Left ventricle myocardium inferior (tissue), 1 donor: ENCODE measurements at places on chromosomes 12 and 14.

DNA sequence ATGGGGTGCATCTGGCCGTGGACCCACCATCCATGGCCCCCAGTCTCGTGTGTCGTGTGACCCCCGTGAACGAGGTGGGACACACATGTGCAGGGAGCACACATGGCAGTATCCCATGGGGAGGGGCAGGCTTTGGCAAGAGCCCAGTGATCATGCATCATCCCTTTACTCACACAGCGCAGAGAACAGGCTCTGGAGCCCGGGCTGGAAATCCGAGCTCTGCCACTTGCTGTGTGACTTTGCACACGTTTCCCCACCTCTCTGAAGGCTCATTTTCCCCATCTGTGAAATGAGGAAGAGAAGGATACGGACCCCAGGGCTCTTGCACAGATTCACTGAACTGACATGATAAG is 119.9 kb downstream of the PHETA1 start:
- DNase-seq = no peak

DNA sequence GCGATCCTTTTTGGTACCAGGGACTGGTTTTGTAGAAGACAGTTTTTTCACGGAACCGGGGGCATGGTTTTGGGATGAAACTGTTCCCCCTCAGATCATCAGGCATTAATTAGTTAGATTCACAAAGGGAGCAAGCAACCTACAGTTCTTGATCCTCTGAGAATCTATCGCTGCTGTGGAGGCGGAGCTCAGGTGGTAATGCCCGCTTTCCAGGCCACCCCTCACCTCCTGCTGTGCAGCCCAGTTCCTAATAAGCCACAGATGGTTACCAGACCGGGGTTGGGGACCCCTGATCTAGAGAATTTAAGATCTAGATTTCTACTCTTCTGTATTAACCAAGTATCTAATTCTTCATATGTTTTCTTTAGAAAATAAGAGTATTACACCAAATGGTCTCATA is 4.8 kb downstream of the ARHGAP5 start:
- no peak for DNase-seq

DNA sequence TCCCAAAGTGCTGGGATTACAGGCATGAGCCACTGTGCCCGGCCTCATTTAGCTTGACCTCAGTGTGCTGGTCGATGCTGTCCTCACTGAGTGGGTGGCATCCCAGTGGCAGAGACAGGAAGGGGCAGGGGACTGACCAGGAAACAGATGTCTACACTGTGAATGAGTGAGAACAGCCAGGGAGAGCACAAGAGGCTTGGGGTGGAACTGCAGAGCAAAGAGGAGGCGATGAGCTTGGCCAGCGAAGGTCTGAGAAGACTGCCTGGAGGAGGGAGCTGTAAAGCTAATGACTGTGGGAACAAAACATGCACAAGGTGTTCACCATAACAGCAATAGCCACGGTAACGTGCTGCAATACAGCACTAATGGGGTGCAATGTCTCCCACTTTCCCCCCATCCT is 57.2 kb upstream of the BEGAIN start:
- DNase-seq = no peak

DNA sequence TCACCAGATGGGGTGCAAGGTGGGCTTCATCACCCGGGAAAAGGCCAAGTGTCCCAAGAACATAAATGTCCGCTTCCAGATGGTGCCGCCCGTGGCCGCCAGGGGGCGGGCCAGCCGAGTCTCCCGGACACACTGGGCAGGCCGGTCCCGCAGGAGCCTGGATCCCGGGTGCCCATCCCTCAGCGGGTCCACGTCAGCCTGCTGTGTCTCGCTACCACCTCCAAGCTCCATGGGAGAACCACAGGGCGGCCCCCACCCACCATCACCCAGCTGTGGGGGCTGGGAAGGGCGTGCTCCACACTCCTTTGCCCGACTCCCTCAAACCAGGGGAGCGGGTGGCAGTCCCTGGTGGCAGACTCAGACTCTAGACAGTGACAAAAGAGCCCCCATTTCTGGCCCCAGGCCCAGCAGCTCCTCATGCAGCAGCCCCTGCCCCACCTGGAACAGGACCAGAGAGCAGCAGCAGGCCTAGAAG is 22.0 kb upstream of the NUDT14 start:
- peak; percentile 73 for DNase-seq

DNA sequence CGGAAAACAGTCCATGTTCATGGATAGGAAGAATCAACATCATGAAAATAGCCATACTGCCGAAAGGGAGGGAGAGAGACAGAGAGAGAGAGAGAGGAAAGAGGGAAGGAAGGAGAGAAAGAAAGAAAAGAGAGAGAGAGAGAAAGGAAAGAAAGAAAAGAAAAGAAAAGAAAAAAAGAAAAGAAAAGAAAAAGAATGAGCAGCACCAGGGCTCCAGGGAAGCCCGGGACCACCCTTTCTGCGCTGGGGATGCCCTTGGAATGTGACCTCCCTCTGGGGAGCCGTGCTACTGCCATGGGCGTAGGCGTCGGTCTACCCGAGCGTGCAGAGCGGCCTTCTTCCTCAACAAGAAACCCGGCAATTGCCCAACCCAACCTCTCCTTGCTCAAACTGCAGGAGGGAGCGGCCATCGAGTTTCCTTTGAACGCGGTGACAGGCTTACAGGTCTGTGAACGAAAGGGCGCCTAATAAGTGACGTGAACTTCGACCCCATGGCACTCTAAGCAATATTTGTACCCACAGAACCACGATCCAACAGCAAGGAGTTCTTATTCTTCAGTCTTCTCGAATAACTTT is 16.9 kb downstream of the OR6S1 start:
- peak; percentile 46 for DNase-seq

DNA sequence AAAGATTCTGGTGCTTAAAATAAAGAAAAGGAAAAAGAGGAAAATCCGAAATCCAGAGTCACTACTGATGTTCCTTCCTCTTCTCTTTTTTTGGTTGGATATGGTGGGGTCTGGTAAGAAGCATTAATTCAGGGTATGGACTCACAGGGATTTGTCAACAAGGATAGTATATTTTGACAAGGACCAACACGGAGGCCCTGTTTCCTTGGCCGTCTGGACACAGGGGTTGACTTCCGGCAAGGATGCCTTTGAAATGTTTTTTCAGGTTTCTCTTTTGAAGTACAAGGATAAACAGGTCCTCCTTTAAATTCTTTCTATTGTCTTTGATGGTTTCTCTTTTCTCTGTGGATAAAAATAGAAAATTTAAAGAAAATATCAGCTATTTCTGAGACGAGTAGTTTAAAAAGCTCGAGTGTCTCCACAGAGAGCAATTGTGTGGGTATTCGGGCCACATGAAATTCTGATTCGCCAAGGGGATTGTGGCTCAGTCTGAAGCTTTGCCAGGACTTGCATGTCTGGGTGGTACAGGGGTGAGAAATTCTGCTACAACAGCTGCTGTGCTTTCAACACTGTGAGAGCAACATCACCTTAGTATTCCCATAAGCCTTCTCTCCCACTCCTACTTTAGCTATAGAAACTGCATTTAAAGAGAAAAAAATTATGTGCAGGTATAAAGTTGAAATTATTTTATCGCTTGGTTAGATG is 88.5 kb upstream of the CSRP2 start:
- DNase-seq = no peak

GRCh38 chr12:90922145-90922627 is 32.8 kb downstream of the CCER1 start:
- DNase-seq = no peak

DNA sequence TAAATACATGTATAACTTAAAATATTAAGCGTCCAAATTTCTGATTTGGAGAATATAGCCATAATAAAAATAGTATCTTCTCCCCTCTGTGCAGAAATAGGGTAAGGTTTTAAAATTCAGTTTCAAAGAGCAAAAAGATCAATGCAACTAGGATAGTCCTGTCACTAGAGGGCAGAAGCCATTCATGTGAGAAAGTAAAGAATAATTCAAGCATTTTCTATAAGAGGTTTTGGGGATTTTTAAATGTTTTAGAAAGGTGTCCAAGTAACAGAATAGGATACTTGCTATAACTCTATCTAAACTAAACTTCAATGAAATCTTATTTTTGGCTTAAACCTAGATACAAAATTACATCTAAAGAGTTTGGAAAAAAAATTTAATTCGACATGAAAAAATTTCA is 50.3 kb downstream of the ADAMTS20 start:
- no peak for DNase-seq

DNA sequence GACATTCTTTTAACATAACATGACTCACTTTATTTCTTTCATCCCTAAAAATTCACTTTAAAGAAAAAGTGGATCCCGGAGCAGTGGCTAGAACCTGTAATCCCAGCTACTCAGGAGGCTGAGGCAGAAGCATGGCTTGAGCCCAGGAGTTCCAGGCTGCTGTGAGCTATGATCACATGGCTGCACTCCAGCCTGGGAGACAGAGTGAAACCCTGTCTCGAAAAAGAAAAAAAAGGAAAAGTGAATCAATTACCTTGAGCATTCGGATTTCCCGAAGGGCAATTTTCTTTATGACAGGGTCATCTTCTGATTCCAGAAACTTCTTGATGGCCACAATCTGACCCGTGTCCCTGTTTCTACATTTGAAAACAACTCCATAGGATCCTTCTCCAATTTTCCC is 1.2 kb downstream of the CDKL1 start:
- DNase-seq = no peak

GRCh38 chr14:85572845-85573244 is 42.9 kb downstream of the FLRT2 start:
- no peak for DNase-seq

DNA sequence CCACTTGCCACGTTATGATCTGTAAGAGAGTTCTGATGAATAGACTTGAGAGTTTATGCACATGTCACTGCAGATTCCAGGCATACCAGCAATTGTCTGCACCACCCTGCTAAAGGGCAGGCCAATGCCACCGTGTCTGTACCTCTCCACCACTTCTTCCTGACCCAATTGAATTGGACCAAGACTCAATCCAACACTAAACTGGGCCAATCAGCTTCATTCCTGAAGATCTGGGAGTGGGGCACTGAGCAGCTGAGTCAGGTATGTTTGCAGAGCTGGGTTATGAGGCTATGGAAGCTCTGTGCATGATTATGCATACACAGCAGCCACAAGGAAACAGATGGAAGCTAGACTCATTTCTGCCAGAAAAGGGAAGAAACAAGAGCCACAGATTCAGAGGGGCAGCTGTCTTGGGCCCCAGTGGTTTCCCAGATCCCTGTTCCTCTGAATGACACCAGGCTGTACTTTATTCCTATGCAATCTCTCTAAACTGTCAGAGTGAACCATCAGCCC is 28.0 kb downstream of the DAO start:
- DNase-seq = no peak

DNA sequence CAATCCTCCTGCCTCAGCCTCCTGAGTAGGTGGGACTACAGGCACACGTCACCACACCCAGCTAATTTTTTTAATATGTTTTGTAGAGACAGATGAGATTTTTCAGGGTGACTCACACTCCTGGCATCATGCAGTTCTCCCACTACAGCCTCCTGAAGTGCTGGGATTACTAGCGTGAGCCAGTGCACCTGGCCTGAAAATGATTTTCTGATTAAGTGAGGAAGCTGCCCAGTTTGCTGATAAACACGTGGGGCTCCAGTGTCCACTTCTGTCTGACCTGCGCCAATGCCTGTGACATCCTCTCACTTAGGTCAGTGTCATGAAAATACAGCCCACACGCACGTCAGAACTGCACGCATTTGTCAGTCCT is 37.0 kb upstream of the SFSWAP start:
- DNase-seq = no peak

DNA sequence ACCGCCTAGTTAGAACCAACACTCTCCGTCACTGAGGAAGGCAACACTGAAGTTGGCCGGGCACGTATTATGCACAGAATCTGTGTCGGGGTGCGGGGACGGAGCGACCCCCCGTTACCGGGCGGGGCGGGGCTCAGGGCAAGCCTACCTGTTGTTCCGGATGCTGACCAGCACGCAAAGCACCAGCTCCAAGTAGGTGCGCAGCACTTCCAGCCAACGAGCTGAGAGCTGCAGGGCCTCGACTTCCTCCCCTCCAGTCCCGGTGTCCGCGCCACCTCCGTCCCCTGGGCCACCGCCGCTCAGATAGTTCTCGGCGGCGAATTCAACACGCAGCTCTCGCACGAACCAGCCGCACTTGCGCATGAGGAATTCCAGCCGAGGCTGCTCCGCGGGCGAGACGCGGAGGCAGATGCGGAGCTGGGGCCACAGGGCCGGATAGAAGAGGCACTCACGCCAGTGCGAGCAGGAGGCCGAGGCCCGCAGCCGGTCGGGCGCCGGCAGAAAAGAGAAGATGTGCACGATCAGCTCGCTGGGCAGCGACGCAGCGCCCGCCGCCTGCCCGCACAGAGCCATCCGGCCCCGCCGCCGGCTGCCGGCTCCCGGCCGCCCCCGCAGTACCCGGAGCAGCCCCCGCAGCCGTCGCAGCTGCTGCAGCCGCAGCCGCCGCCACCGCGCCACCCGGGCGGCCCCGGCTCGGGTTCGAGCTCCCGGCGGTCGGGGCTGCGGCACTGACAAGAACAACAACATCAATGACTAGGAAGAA is 636 bp downstream of the FBXO33 start:
- peak; percentile 31 for DNase-seq

- DNase-seq = no peak
These were observed 201.6 kb upstream of the TMEM260 start for GRCh38 chr14:56378046-56378445.

DNA sequence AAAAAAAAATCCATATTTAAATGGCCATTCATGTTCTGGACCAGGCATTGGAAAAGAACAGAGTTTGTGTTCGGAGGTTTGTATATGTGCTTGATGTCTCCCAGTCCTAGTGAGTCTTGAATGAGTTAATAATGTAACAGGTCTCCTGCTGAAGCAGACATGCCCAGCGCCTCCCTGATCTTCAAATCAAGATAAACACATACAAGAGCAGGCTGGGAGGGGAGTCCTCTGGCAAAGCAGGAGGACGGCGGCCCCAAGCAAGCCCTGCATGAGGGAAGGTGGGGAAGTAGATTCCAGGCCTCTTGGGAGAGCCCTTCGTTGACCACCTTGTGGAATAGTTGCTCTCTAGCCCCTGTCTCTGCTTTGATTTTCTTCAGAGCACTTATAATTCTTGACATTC is 156.3 kb downstream of the ZFP36L1 start:
- DNase-seq = no peak

- no peak for DNase-seq
These were observed 28.5 kb upstream of the MYBPC1 start for GRCh38 chr12:101566318-101566717.

GRCh38 chr14:104094056-104094708 is 8.7 kb downstream of the ASPG start:
- DNase-seq = no peak

DNA sequence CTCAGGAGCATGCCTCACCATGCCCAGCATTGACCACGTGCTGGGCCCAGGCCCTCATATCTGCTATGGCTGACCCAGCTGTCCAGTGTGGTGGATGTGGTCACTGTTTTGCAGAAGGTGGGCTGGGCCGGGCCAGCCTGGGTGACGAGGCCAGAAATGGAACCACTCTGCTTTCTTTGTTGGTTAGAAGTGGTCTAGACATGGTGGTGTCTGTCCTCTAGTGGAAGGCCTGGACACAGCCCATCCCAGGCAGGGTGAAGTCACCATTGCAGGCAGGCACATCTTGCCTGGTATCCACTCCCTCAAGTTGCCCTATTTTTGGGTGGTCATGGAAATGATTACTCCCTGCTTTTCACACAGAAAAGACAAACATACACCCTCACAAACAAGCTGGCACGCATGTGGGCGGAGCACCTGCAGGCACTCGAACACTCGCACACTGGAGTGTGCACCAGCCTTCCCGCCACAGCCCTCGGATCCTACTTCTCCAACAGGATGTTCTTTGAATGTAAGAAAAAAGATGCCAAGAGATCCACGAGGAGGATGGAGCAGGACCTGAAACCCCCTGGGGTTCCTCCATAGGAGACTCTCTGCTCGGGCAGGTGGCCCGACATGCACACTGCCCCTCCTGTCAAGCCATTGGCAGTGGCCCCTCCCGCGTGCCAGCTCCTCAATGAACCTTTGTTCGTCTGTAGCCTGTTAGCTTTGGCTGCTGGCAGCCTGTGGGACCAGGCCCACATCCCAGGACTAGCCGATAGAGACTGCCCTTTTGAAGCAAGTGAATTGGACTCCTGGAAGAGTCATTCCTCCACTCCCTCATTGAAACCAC is 38.4 kb downstream of the MLXIP start:
- DNase-seq = peak; percentile 16
